Adrenal gland (tissue), 19 donors: ENCODE measurements at places on chromosomes 7 and 10. TPM values are rescaled to one million over a fixed set of nuclear protein-coding genes. Genes with fewer than 3 reads are reported as not detected.

DNA sequence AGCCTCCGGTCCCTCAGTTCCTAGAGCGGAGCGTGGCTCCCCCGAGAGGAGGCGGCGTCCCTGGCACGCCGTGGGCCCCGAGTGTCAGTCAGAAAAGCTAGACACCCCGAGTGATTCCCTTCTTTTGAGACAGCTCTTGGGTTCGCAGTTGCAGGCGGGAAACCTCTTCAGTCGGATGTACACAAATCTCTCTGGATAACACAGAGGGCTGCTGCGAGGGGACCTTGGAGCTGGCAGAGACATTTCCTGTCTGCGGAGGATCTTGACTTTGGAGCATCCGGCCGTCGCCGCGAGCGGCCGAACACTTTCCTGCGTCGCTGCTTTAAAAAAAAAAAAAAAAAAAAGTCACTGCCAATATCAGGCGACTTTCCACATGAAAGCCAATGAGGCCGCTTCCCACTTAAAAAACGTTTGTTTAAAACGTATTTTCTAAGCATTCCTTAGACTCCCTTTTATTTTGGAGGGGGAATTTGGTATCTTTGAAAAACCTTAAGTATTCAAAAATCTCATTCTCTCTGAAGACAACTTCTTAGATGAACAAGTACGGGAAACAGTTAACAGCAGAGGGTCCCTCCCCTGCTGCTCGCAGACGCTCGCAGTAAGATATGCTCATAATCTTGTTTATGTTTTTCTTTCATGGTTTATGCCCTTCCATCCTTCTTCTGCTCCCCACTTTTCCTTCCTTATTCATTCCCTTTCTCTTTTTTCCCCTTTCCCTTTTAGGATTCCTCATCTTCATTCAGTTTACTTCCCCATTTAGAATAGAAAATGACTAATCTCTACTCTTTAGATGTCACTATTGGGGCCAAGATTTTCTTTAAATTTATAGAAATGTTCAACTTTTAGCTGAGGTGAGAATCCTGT is 10.0 kb downstream of the HHEX start:
- H3K27me3 ChIP-seq: no peaks in the 10 kb centered on the region
- H3K4me3 ChIP-seq: no peak overlapping the region
- H3K27ac ChIP-seq: peak overlapping the region; percentile 87
- DNase-seq: peak; percentile 74
- peaks cover 22% of the 10 kb centered on the region for H3K4me1 ChIP-seq
- H3K36me3 ChIP-seq: no peaks in the 10 kb centered on the region

Gene SMC3
- polyA plus RNA-seq: 38.8 TPM

DNA sequence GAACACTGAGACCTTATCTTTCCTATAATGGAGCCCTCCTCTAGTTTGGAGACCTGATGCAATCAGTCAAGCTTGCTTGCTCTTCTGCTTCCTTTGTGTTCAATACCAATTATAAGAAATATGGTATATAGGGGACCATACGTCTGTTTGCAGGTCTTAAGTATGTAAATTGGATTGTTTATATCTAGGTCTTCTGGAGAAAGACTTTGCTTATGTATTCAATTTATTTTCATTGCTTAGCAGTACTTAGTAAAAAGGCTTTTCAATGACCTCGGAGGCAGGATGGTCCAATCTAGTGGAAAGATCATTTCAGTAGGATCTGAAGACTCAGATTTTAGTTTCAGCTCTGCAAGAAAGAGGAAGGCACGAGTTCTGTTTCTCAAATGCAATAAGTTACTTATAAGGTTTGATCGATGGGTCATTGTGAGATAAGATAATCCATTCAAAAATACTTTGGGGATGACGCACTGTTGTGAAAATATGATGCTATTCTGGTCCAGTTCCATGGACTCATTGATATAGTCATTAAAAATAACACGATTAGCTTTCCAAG is 571.6 kb downstream of the SH2D4B start:
- no peaks in the 10 kb centered on the region for H3K27me3 ChIP-seq
- H3K27ac ChIP-seq: no peak overlapping the region
- H3K4me1 ChIP-seq: no peaks in the 10 kb centered on the region
- no peak for DNase-seq
- no peaks in the 10 kb centered on the region for H3K36me3 ChIP-seq

Gene CCDC3
- 9.9 TPM for polyA plus RNA-seq

- no peak overlapping the region for H3K4me3 ChIP-seq
- no peaks in the 10 kb centered on the region for H3K36me3 ChIP-seq
- DNase-seq: no peak
- H3K27ac ChIP-seq: peak overlapping the region; percentile 34
- no peaks in the 10 kb centered on the region for H3K4me1 ChIP-seq
Observed at GRCh38 chr10:62745581-62745980, 58.9 kb upstream of the ADO start.

Gene HOXA9
- 4.4 TPM for polyA plus RNA-seq

DNA sequence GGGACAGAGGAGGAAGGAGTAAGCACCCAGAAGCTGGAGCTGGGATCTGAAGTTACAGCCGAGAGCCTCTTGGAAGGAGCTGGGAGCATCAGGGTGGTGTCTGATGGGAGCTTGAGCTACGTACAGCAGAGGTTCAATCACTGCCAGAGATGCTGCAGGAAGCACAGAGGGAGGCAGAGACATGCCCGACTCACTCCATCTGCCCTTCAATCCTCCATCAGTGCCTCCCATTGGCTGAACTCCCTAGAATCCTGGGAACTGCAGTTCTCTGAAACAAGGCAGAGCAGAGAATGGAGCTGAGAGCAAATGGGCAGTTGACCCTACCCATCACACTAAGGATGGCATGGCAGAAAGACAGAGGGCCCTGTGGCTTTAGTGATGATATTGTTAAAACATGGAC is 40.0 kb upstream of the CTBP2 start:
- no peak for DNase-seq
- no peaks in the 10 kb centered on the region for H3K4me1 ChIP-seq
- no peak overlapping the region for H3K27ac ChIP-seq
- H3K4me3 ChIP-seq: no peak overlapping the region

DNA sequence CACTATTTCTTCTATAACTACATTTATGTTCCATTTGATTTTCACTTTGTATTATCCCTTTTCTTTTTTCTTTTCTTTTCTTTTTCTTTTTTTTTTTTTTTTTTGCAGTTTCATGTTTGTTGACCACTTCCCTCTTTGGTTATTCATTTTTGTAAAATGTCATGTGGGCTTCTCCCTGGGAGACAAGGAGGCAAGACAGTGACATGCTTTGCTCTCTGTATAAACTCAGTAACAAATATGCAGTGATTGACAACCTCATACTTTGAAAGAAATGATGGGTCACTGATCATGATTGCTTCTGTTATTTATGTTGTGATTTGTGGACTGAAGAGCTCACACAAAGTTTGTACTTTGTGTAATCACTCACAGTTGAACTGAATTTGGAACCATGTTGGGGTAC is 90.2 kb upstream of the ABI1 start:
- no peaks in the 10 kb centered on the region for H3K4me1 ChIP-seq
- no peak overlapping the region for H3K4me3 ChIP-seq
- no peaks in the 10 kb centered on the region for H3K36me3 ChIP-seq
- no peak for DNase-seq
- no peak overlapping the region for H3K27ac ChIP-seq

GRCh38 chr7:2115760-2116447 is 116.8 kb downstream of the MAD1L1 start:
- DNase-seq: peak; percentile 46
- H3K4me3 ChIP-seq: no peak overlapping the region
- H3K27ac ChIP-seq: no peak overlapping the region
- peaks cover 13% of the 10 kb centered on the region for H3K4me1 ChIP-seq
- no peaks in the 10 kb centered on the region for H3K27me3 ChIP-seq

Gene AGR3
- polyA plus RNA-seq: not detected

Gene CPA2
- 0.56 TPM for polyA plus RNA-seq

- peaks cover 10% of the 10 kb centered on the region for H3K4me1 ChIP-seq
- no peaks in the 10 kb centered on the region for H3K36me3 ChIP-seq
Observed at GRCh38 chr10:71354776-71355175, 35.7 kb downstream of the SLC29A3 start.

GRCh38 chr7:140242057-140243031 is 65.6 kb upstream of the KDM7A start:
- H3K4me1 ChIP-seq: no peaks in the 10 kb centered on the region
- H3K27me3 ChIP-seq: no peaks in the 10 kb centered on the region
- H3K27ac ChIP-seq: no peak overlapping the region

GRCh38 chr7:134021836-134022235 is 105.3 kb upstream of the LRGUK start:
- H3K36me3 ChIP-seq: no peaks in the 10 kb centered on the region
- no peak overlapping the region for H3K27ac ChIP-seq
- H3K27me3 ChIP-seq: no peaks in the 10 kb centered on the region
- DNase-seq: no peak
- no peak overlapping the region for H3K4me3 ChIP-seq

Gene GIMAP7
- polyA plus RNA-seq: 39.3 TPM

DNA sequence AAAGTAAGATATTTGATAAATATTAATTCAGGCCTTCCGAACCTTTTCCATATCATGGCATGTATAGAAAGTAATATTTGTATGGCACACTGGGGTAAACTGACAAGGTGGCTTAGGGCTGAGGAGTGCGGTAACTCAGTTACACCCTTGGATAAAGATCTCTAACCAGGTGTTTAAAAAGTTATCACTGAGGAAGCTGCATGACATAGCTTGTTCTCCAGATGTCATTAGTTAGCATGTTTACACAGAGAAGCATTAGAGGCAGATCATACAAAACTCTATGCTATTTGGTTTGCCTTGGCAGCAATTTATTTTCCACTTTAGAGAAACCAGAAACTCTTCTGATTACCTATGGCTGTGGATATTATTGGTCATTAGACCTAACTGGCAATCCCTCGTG is 118.2 kb downstream of the ST7 start:
- H3K4me1 ChIP-seq: peaks cover 45% of the 10 kb centered on the region
- H3K4me3 ChIP-seq: no peak overlapping the region
- DNase-seq: no peak
- H3K36me3 ChIP-seq: no peaks in the 10 kb centered on the region
- no peak overlapping the region for H3K27ac ChIP-seq
- H3K27me3 ChIP-seq: no peaks in the 10 kb centered on the region

DNA sequence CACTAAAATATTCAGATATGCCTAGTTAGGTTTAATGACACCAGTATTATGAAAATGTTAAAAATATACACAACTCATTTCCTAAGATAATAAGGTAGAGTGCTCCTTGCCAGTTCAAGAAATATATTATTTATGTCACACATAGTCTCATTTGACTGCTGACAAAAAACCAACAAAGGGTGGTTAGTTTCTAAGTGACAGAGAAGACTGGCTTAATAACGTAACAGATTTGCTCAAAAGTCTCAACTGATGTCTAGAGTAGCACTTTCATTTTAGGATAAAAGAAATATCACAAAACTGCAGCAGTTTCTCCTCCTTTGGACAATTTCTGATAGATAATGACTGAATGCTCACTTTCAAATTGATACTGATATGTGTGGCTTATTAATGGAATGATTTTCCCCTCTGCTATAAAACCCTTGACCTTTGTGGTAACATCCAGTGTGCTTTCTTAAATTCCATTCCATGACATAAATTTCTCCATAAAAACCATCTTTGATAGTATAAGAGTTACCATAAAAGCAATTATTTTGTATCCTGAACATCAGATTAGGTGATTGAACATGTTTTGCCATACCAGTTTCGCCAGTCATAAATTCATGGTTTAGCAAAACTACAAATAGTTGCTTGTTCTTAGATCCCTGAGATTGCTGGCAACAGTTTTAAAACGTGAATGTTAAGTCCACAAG is 94.2 kb downstream of the NRBF2 start:
- H3K4me1 ChIP-seq: no peaks in the 10 kb centered on the region
- no peak for DNase-seq
- no peak overlapping the region for H3K4me3 ChIP-seq
- H3K27me3 ChIP-seq: no peaks in the 10 kb centered on the region
- H3K36me3 ChIP-seq: no peaks in the 10 kb centered on the region

DNA sequence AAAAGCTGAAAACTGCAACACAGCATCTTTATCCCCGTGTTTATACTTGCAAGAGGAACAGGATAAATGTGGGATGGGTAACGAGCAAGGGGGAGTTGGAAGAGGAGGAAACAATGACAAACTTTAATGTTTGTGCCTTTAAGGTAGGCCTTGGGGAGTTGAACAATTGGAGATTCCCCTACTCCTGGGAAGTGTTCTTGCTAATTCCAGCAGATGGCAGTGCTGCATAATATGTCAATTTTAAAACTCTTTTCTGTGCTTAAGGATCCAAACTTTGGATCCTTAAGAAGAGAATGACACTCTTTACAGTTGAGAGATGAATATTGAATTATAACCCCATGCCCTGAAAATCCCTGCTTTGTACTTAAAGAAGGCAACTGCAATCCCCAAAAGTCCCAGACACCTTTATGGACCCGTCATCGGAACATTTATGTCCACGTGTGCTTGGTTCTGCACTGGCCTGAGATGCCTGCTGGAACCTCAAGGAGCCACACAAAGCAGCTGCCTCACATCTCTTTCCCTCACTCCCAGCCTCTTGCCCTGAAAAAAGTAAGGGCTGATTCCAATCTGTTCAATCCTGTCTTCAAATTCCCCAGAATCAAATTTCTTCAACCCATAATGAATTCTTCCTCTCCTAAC is 12.0 kb downstream of the IFIT5 start:
- H3K36me3 ChIP-seq: no peaks in the 10 kb centered on the region
- no peaks in the 10 kb centered on the region for H3K27me3 ChIP-seq
- H3K4me3 ChIP-seq: no peak overlapping the region
- no peak overlapping the region for H3K27ac ChIP-seq

GRCh38 chr7:2129323-2130095 is 103.2 kb downstream of the MAD1L1 start:
- no peaks in the 10 kb centered on the region for H3K27me3 ChIP-seq
- H3K4me3 ChIP-seq: no peak overlapping the region
- no peak overlapping the region for H3K27ac ChIP-seq
- no peaks in the 10 kb centered on the region for H3K36me3 ChIP-seq
- no peaks in the 10 kb centered on the region for H3K4me1 ChIP-seq

Gene PKD2L1
- 0.72 TPM for polyA plus RNA-seq

DNA sequence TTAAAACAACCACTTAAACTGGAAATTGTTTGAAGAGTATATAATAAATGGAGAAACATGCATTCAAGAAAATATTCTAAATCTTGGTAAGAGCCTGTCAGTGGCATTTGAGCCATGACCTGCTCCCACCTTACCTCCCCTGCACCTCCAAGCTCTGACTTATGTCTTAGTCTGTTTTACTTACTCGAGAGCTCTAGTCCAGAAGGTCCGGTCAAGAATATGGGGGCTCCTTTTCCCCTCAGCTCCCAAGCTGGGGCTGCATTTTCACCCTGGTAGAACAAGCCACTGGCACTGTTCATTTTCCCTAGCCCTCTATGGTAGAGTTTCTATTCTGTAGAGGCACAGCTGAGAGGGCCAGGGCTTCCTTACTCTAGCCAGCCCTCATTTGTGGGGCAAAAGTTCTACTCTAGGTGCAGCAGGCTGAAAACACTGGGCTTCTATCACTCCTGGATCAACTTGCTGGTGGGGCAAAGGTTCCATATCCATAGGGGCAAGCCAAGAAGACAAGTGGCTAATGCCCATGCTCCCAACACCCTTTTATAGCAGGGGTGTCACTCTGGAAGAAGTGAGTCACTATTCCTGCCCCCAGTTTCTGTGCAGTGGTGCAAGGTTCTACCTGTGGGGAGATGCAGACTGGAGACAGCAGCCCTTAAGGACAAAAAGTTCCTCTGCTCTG is 40.6 kb downstream of the ZNF438 start:
- H3K27me3 ChIP-seq: no peaks in the 10 kb centered on the region
- H3K4me1 ChIP-seq: no peaks in the 10 kb centered on the region
- no peak overlapping the region for H3K27ac ChIP-seq
- H3K36me3 ChIP-seq: no peaks in the 10 kb centered on the region
- no peak overlapping the region for H3K4me3 ChIP-seq
